ENCODE measurements at places on chromosomes 13 and 19. TPM values are rescaled to one million over a fixed set of nuclear protein-coding genes. Genes with fewer than 3 reads are reported as not detected.

GRCh38 chr13:55199134-55199533 lies 1941.6 kb upstream of the PRR20A start:
- H3K36me3 ChIP-seq: no peaks in the 10 kb centered on the region
- no peaks in the 10 kb centered on the region for H3K4me1 ChIP-seq
- no peak overlapping the region for H3K4me3 ChIP-seq
- H3K27ac ChIP-seq: no peak overlapping the region
- no peaks in the 10 kb centered on the region for H3K27me3 ChIP-seq

DNA sequence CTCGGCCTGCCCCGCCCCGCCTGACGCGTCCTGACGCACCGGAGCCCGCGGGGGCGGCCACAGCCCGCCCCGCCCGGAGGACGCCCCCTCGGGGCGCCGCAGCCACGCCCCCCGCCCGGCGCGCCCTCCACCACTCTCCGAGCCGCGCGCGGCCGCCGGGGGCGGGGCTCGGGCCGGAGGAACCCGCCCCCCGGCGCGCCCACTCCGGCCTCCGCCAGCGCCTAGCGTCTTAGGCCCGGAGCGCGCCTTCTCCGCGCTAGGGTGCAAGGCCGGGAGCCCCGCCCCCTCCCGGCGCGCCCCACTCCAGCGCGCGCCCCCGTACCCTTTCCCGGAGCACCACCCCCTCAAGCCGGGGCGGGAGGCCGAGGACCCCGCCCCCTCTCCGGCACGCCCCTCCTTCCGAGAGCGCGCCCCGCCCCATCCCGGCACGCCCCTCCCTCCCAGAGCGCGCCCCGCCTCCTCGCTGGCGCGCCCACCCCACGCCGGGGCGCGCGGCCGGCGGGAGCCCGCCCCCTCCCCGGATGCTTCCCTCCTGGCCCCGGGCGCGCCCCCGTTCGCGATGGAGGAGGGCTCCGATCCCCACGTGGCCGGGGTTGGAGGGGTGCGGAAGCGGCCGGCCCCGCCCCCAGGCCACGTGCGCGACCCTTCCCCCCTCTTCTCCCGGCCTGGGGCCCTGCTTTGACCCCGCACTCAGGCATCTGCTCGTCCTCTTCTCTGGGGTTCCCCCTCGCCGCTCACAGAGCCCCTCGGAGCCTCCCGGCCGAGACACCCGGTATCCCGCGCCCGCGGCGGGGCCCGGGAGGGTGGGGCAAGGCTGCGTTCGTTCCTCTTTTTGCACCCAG lies 480 bp upstream of the KLF16 start:
- peaks cover 6% of the 10 kb centered on the region for H3K27me3 ChIP-seq
- peaks cover 18% of the 10 kb centered on the region for H3K4me1 ChIP-seq
- H3K4me3 ChIP-seq: peak overlapping the region; percentile 90
- no peaks in the 10 kb centered on the region for H3K36me3 ChIP-seq
- DNase-seq: peak; percentile 82

DNA sequence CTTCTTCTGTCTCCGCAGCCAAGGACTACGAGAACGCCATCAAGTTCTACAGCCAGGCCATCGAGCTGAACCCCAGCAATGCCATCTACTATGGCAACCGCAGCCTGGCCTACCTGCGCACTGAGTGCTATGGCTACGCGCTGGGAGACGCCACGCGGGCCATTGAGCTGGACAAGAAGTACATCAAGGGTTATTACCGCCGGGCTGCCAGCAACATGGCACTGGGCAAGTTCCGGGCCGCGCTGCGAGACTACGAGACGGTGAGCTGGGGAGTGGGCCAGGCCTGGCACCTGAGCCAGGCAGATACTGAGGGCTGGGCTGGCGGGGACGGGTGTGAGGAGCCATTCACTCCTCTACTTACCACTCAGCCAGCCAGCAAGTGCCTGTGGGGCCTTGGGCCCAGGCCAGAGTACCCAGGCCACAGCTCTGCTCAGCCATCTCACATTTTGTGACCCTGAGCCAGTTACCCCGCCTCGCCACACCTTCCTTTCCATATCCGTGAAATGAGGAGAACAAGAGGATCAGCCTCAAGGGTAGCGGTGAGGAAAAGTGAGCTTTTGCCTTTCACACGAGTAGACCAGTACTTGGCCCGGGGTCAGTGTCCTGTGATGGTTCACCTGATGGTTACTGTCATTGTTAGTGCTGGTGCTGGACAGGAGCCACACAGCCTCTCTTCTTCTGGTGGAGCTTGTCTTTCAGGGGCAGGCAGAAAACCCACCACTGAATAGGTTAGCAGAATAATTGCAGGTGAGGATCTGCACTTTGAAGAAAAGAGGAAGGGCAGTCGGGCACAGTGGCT lies 7.0 kb downstream of the PPP5C start:
- DNase-seq: no peak
- no peaks in the 10 kb centered on the region for H3K36me3 ChIP-seq
- H3K27ac ChIP-seq: no peak overlapping the region
- no peak overlapping the region for H3K4me3 ChIP-seq
- peaks cover 31% of the 10 kb centered on the region for H3K4me1 ChIP-seq
- H3K27me3 ChIP-seq: no peaks in the 10 kb centered on the region

- peak overlapping the region; percentile 64 for H3K4me3 ChIP-seq
- H3K27me3 ChIP-seq: no peaks in the 10 kb centered on the region
- no peak for DNase-seq
These were observed 3.5 kb upstream of the CIRBP start for GRCh38 chr19:1265615-1266128.

- H3K27ac ChIP-seq: no peak overlapping the region
- no peaks in the 10 kb centered on the region for H3K36me3 ChIP-seq
- no peak overlapping the region for H3K4me3 ChIP-seq
- DNase-seq: no peak
- H3K27me3 ChIP-seq: no peaks in the 10 kb centered on the region
- peaks cover 8% of the 10 kb centered on the region for H3K4me1 ChIP-seq
These were observed 35.5 kb upstream of the TMEM255B start for GRCh38 chr13:113723410-113724015.

DNA sequence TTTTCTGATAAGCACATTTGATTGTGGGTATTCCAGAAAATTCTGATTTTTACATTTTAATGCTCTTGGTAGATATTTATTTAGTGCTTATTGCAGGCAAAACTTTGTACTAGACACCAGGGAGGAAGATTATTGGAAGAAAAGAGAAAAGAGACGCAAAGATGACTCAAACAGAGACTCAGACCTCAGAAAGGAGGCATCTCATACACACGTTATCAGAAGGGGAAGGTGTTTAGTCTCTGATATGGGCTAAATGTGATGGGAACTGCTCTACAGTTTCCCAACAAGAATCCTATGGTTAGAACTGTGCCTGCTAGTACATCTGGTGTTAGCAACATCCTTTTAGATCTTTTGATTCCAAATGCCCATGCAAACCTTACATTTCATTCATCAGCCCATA lies 245.6 kb downstream of the KLF5 start:
- H3K27me3 ChIP-seq: no peaks in the 10 kb centered on the region
- H3K4me3 ChIP-seq: no peak overlapping the region
- no peaks in the 10 kb centered on the region for H3K36me3 ChIP-seq
- no peak overlapping the region for H3K27ac ChIP-seq

- no peak overlapping the region for H3K4me3 ChIP-seq
- peaks cover 52% of the 10 kb centered on the region for H3K27me3 ChIP-seq
- H3K27ac ChIP-seq: no peak overlapping the region
- H3K4me1 ChIP-seq: no peaks in the 10 kb centered on the region
- DNase-seq: no peak
These were observed 24.2 kb upstream of the NANOS2 start for GRCh38 chr19:45938733-45939319.

RNF225 gene
- total RNA-seq: not detected
